ENCODE measurements at places on chromosomes 12 and 14. TPM values are rescaled to one million over a fixed set of nuclear protein-coding genes. Genes with fewer than 3 reads are reported as not detected.

- no peak for DNase-seq
These were observed 10.1 kb upstream of the RASSF3 start for GRCh38 chr12:64600164-64600561.

DNA sequence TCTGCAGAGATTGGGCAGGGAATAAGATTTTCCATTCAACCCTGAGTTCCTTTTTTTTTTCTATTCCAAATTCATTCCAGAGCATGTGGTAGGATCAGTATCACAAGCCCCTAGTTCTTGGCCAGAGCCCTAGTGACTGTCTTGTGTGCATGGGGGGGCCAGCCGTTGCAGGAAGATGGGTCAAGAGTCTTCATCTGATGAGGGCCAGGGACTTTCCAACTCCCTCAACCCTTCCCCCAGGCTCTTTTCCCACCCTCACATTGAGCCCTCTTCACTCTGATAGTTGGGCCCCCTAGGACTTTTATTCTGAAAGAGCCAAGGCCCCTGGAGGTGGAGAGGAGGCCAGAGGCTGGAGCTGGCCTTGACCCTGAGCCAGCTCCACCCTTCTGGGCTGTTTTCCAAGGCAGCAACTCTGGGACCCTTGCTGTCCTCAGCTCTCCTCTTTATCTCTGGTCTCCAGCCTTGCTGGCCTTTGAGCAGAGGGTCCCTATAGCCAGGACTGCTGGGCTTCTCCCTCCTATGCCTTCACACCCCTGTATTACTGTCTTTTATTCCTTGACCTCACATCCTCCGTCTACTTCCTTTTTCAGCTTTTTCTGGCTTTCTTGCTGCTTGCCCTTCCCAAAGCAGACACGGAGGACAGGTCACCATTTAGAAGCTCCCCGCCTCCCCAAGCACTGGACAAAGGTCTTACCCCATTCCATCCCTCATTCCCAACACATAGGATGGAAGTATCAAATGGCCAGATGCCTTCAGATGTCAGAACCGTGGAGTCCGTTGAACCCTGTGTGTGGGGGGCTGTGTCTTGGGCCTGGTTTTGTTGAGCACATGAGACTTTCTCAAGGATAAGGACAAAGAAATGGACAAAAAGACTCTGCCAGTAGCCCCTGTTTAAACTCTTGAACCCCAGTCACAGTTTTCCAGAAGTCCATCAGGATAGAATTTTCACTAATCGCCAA, 5.6 kb downstream of the RBP5 start:
- DNase-seq, result no peak

DNA sequence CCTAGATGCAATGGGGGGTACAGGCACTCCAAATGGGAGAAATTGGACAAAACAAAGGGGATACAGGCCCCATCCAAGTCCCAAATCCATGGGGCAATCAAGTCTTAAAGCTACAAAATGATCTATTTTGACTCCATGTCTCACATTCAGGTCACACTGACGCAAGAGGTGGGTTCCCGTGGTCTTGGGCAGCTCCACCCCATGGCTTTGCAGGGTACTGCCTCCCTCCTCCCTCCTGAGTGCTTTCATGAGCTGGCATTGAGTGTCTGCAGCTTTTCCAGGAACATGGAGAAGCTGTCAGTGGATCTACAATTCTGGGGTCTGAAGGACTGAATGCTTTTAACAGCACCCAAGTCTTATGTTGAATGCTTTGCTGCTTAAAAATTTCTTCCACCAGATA, 274.5 kb upstream of the LRIG3 start:
- DNase-seq, result no peak

- peak; percentile 45 for DNase-seq
These were observed 903 bp upstream of the NT5DC3 start for GRCh38 chr12:103841690-103842584.

DNA sequence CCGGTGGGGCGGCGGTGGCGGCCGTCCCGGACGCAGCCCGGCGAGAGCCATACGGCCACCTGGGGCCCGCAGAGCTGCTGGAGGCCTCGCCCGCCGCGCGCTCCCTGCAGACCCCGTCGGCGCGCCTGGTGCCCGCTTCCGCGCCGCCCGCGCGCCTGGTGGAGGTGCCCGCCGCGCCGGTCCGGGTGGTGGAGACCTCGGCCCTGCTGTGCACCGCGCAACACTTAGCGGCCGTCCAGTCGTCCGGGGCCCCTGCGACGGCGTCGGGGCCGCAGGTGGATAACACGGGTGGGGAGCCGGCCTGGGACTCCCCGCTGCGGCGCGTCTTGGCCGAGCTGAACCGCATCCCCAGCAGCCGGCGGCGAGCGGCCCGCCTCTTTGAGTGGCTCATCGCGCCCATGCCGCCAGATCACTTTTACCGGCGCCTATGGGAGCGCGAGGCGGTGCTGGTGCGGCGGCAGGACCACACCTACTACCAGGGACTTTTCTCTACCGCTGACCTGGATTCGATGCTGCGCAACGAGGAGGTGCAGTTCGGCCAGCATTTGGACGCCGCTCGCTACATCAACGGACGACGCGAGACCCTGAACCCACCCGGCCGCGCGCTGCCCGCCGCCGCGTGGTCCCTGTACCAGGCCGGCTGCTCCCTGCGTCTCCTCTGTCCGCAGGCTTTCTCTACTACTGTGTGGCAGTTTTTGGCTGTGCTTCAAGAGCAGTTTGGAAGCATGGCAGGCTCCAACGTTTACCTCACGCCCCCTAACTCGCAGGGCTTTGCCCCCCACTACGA, 716 bp downstream of the RIOX1 start:
- peak; percentile 70 for DNase-seq

DNA sequence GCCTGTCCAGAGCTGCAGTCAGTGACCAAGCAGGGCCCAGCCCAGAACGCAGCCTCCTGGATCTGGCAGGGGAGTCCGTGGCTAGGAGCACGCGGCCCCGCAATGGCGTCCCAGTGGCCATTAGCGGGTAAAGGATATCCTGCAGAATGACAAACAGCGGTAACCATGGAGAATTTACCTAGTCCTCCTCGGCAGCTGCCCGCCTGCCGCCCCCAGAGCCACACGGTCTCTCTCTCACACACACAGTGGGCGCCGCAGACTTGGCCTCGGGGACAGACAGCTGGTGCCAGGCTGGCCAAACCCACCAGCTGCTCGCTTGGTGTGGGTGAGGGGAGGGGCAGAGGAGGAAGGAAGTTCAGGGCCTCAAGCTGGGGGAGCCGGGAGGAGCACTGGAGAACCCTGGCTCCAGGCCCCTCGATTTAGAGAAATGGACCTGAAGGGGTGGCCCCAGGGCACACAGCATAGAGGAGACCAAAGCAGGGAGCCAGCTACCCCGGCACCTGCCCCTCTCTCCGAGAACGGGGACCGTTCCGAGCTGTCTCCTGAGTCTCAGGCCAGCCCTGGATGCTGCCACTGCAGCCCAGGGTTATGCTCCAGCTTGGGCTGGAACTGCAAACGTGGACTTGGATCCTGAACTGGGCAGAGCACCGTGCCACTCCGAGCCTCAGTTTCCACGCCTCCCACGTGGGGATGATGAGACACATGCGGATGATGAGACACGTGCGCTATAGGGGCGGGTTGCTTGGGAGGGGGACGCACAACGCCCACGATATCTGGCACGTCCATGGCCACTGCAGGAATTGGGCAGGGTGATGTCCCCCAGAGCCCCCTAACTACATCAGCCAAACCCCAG, 3.4 kb downstream of the CDK2AP1 start:
- no peak for DNase-seq

DNA sequence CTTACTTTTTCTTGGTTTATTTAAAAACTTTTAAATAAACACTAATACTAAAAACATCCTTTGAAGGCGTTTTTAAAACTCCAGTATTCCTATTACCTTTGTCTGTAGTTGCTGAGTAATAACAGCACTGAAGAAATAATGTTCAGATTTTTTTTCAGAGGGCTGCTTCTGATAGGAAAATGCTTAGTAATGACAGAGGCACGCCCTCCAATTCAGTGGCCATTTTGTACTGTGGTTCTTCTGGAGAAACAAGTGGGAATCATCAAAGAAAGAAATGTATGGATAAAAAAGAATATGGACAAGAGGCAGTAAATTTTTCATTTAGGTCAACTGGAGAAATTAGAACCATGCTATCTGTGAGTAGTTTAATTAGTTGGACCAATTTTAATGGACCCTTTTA, 13.6 kb downstream of the VEZT start:
- peak; percentile 26 for DNase-seq

- DNase-seq, result no peak
These were observed 455.5 kb downstream of the RGS6 start for GRCh38 chr14:72387726-72388125.

DNA sequence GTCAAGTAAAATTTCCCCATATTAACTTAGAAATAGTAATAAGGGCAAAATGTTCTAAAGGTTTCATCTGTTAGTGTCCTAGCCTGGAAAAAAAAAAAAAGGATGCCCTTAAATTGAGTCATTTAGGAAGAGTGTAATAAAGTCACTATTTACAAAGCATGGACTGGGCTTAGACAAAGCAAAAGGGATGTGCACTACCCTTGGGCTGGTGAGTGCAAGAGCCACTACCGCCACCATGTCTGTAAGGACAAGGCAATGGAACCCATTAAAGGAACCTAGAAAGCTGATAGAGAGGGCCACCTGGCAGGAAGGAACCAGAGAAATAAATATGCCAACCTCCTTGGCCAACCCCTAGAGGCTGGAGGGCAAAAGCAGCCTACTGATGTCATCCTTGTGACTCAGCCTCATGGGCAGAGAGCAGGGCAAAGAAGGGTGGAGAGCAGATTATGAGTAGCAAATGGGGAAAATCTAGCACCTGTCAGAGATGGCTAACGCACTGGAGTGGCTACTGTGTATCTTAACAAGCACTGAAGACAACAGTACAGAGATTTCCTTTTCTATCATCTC, 59.5 kb upstream of the FUT8 start:
- no peak for DNase-seq

DNA sequence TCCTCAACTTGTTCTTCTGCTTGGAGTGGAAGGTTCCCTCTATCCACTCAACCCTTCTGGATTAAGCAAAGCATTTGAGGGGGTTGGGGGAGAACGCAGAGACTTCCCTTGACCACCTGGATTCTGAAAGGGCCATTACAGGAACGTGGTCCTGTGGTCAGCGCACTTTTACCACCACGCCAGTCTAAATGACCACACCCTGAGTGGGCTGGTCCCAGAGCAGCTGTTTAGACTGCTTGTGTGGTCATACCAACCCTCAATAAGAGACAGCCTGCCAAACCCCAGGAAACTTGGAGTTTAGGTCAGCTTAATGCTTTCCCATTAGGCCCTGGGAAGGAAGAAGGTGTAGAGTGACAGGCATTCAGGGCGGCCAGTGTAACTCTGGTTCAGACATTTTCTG, 165.5 kb upstream of the ATP2B1 start:
- no peak for DNase-seq

- peak; percentile 83 for DNase-seq
These were observed at the start of gene DERA for GRCh38 chr12:15910864-15911721. DERA (plus strand) TSS chr12:15911332; CDS start chr12:15911384, 52 bp downstream.

DNA sequence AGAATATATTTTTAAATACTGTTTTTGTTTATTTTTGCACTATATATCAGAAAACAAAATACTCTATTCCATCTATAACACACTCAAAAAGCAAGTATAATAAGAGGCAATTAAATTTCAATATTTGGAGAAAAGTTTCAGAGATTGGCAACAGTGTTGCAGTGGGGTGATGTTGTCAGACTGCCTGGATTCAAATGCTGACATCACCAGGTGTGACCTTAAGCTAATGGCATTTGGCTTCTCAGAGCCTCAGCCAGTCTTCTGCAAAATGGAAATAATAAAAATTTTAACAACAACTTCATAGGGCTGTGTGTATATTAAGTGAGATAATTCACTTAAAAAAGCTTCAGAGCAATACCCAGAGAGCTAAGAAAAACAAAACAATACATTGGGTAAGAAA, 74.7 kb downstream of the TMTC1 start:
- no peak for DNase-seq

- DNase-seq, result no peak
These were observed 11.3 kb downstream of the RTRAF start for GRCh38 chr14:52000696-52001095.

- no peak for DNase-seq
These were observed 7.4 kb downstream of the PPP1R13B start for GRCh38 chr14:103840014-103840413.

- no peak for DNase-seq
These were observed 31.7 kb upstream of the PNMA1 start for GRCh38 chr14:73745571-73746519.

- DNase-seq, result no peak
These were observed 34.6 kb downstream of the GIT2 start for GRCh38 chr12:109961612-109962011.

DNA sequence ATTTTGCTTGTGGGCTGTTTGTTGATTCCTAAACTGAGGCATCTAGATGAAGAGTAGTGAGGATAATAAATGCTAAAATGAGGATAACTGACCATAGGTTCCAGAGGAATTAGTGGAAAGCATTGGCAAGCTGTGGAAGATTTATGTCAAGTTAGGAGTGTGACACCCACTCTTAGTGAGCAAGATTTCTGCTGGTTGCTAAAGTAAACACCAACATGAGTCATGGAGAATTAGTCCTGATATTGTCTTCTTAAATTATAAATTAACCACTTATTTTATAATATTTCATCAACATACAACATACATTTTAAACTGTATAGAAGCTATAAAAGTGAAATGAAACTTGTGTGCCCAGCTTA, 328.2 kb downstream of the RPL10L start:
- DNase-seq, result no peak

DNA sequence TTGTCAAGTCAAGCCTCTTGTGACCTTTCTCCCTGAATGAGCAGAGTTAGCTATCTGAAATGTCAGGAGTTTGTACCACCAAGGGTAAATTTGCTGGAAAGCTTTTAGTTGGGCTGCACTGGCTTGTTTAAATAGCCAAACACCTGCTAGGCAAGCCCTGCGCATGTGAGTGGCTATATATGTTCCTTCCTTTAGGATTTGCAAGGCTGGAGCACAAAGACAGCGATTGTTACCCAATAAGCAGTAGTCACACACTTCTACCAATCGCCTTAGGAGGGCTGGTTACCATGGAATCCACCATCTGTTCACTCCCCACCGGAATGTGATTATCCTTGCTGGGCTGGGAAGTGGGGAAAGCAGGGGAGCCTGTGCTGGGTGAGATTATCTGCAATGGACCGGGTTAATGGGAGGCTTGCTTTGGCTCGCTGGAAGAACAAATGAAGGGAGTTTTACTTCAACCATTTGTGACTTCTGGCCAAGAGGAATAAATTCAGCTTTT, 102.5 kb downstream of the FGD4 start:
- peak; percentile 73 for DNase-seq

DNA sequence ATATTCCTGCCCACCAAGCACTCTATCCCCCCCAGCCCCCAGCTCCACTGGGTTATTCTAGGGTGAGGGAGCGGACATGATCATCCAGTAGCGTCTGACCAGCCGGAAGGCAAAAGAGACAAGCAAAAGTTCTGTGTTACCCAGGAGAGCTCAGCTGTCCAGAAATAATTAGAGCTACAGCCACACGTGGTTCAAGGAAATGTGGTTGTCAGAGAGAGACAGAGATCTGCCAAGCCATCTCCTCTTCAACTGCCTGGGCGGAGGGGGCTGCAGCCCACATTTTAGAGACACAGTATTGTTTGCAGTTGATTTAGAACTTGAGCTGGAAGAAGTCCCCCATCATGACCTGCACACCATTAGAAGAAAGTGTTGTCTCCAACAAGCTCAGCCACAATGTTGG, 30.4 kb downstream of the DAO start:
- DNase-seq, result no peak

- no peak for DNase-seq
These were observed 90.1 kb downstream of the LRRK2 start for GRCh38 chr12:40314927-40315326.

The SOAT2 gene
- total RNA-seq, result not detected

The HOXC9 gene
- not detected for total RNA-seq

The CLEC7A gene
- 5.7 TPM for total RNA-seq

The UNC79 gene
- total RNA-seq, result 3.3 TPM

The SLC5A8 gene
- total RNA-seq, result not detected

The MANSC4 gene
- total RNA-seq, result not detected

The DEGS2 gene
- total RNA-seq, result 10.5 TPM

The C14orf119 gene
- total RNA-seq, result 3.6 TPM

The TCL1B gene
- not detected for total RNA-seq

Data from body of pancreas (tissue), 4 donors.